Activated naive CD8-positive, alpha-beta T cell treated with anti-CD3 and anti-CD28 coated beads for 36 hours (primary cell): ENCODE measurements at places on chromosomes 13 and 19. TPM values are rescaled to one million over a fixed set of nuclear protein-coding genes. Genes with fewer than 3 reads are reported as not detected.

Gene ZNF575
- total RNA-seq, result 2.0 TPM

Gene ADGRE1
- 0.88 TPM for total RNA-seq

DNA sequence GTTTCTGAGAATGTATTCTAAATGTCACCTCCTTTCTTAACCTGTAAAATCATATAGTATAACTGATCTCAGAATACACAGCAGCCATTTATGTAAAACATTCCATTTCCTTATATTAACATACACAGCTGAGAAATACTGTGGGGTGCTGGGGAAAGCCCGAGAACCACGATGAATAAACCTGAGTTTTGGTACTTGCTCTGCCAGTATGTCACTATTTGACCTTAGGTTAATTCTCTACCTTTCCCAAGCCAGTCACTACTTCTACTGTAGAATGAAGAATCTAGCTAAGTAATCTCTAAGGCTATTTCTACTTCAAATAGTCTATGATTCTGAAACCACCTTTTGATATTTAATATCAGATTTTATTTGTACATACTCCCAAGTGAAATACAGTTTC lies 173.7 kb downstream of the TBC1D4 start:
- peak; percentile 61 for DNase-seq

- no peak for DNase-seq
Measured at GRCh38 chr13:21537105-21537504, 66.9 kb downstream of the MICU2 start.

GRCh38 chr13:112067116-112067741 lies at the start of gene SOX1:
SOX1 (plus strand) TSS chr13:112067149; CDS start chr13:112067659, 510 bp downstream.
- no peak for DNase-seq

- no peak for DNase-seq
Measured at GRCh38 chr13:90968166-90968904, 379.2 kb upstream of the MIR17HG start.

DNA sequence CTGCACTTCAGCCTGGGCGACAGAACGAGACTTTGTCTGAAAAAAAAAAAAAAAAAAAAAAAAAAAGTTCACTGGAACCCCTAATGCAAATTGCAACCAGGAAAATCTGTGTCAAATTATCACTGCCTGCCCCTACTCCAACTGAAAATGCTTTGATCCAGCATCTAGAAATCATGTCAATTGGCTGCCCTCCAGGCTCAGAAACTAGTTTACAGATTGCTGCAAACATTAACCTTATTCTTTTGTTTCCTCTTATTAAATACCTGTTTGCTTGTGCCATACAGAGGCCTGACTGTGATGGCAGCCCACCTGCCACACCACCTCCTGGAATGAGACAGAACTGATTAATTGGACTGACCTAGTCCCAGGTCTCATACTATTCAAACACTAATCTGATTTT lies 18.6 kb upstream of the AKT2 start:
- DNase-seq, result no peak
